ENCODE measurements at places on chromosomes 1 and 21.

DNA sequence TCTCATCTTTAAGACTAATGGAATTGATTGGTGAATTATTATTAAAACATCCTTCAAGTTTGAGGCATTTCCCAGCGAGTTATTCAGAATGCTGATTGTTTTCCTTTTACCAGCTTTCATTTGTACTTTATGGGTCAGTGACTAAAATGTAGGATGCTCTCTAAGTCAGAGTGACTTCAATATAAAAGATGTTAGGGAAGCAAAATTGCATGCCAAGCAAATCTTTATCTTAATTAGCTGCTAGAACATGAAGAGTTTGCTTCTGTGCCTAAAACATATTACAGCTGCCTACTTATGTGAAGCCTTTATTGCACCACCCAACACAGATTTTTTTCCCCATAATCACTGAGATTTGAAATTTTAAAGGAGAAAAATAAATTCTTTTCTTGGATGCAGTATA lies 79.8 kb upstream of the CYYR1 start:
- H3K27me3 ChIP-seq, result no peaks in the 10 kb centered on the region
- no peaks in the 10 kb centered on the region for H3K4me1 ChIP-seq

DNA sequence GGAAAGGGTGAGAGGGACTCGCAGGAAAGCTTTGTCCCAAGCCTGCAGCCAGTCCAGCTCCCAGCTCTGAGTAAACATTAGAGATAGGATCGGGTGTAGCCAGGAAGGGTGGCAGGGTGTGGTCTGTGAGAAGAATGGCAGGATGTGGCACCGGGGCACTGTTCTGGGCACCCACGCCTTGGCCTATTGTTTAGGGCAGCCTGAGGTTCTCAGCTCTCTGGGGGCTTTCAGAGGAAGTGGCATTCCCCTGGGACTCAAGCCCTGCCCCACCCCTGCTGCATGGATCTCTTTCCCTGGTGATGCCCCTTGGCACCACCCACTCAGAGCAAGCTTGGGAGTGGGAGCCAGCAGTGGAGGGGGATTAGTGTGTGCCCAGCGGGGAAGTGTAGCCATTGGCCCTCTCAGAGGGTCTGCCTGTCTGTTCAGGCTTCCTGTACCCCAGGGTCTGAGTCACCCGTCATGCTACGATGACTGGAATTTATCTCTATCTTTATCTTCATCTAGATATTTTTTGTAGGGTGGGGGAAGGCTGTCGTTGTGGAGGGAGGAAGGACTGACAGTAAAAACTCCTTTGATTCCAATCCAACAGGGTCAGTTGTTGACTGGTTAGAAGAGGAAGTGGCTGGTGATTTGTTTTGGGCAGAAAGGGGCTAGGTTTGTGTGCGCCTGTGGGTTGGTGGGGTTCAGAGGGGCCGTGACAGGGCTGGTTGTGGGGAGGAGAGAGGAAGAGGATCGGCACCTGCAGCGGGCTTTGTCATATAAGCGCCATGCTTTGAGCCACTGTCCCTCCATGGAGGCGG lies 31.6 kb downstream of the SOX13 start:
- H3K4me3 ChIP-seq, result peak overlapping the region; percentile 4
- peaks cover 29% of the 10 kb centered on the region for H3K4me1 ChIP-seq
- H3K27me3 ChIP-seq, result no peaks in the 10 kb centered on the region
- H3K36me3 ChIP-seq, result no peaks in the 10 kb centered on the region

DNA sequence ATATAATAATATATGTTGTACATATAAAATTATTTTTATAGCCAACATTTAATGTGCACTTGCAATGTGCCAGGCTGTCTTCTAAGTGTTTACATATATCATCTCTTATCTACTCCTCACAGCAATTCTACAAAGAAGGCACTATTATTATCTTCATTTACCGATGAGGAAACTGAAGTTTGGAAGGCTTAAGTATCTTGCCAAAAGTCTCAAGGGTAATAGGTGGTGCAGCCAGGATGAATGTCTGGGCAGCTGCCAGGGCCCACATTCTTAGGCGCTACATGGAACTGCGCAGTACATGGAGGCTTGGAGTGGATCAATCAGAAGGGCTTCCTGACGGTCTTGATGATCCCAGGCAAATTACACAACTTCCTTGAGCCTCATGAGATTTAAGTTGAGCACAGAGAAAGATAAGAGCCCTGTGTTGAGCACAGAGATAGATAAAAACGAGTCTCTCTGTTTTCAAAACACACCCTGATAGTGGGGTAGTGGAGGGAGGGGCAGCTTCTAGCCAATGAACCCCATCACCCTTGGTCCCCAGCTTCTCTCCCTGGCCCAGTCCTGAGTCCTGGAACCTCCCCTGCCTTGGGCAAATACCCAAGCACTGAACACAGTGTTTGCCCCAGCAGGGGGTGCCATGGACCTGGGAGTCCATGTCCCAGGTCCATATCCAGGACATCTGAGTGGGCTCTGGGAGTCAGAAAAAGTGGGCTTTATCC lies 9.2 kb downstream of the POU3F1 start:
- no peaks in the 10 kb centered on the region for H3K36me3 ChIP-seq
- peaks cover 5% of the 10 kb centered on the region for H3K27me3 ChIP-seq
- no peaks in the 10 kb centered on the region for H3K4me1 ChIP-seq
- no peak overlapping the region for H3K27ac ChIP-seq
- no peak for DNase-seq

- peak; percentile 51 for DNase-seq
- peaks cover 22% of the 10 kb centered on the region for H3K4me1 ChIP-seq
- H3K4me3 ChIP-seq, result no peak overlapping the region
Measured at GRCh38 chr1:147640553-147641165, 29.7 kb downstream of the ACP6 start.

GRCh38 chr1:50129201-50129600 lies 20.5 kb downstream of the ELAVL4 start:
- no peaks in the 10 kb centered on the region for H3K27me3 ChIP-seq
- H3K4me3 ChIP-seq, result no peak overlapping the region
- H3K27ac ChIP-seq, result no peak overlapping the region
- DNase-seq, result no peak
- no peaks in the 10 kb centered on the region for H3K36me3 ChIP-seq

DNA sequence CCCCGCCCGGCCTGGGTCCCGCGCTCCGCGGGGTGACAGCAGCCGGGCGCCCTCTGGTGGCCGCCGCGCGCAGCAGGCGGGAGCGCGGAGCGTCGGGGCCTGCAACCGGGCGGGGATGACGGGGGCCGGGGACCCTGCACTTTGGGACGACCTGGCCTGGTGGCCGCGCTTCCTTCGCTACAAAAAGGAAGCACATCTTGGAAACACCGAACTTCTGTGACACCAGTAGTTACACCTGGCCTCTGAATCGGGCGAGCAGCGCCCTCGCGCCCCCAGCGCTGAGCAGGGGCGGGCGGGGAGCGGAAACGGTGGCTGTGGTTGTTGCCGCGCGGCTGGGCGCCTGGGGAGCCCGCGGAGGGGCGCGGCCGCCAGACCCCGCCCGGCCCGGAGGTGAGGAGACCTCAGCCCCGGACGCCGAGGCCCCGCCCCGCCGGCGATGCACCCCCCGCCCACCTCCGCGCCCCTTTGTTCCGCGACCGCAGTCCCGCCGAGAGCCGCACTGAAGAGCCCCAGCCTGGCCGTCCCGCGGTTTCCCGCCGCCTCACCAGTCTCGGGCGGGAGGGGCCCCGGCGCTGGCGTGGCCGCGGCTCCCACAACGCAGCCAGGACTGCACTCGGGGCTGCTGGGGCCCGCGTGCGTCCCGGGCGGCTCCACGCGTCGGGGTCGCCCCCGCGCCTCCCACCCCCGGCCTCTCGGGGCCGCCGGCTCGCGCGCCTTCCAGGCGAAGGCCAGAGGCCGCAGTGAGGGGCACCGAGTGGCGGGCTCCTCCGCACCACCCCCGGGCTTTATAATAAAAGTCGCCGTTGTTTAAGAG lies 59.3 kb downstream of the H3-3A start:
- DNase-seq, result peak; percentile 77
- H3K4me3 ChIP-seq, result peak overlapping the region; percentile 57
- no peaks in the 10 kb centered on the region for H3K27me3 ChIP-seq

DNA sequence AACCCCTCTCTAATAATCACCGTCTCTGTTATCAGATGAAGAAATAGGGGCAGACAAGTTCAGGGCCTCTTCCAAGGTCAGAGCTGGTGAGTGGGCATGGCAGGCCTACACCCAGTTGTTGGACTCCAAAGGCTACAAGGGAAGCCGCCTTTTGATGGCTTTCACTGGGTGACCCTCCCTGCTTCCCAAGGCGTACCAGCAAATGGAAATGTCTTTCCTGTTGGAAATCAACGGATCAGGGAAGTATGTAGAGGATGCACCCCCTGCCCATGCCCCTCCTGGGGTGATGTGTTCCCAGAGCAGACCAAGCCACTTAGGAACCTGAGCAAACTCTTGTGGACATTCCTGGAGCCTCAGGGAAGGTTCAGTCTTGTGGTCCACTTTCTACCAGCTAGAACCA lies 47.4 kb downstream of the LGR6 start:
- H3K4me1 ChIP-seq, result no peaks in the 10 kb centered on the region
- no peaks in the 10 kb centered on the region for H3K27me3 ChIP-seq
- DNase-seq, result no peak
- no peak overlapping the region for H3K4me3 ChIP-seq
- no peaks in the 10 kb centered on the region for H3K36me3 ChIP-seq
- H3K27ac ChIP-seq, result no peak overlapping the region

DNA sequence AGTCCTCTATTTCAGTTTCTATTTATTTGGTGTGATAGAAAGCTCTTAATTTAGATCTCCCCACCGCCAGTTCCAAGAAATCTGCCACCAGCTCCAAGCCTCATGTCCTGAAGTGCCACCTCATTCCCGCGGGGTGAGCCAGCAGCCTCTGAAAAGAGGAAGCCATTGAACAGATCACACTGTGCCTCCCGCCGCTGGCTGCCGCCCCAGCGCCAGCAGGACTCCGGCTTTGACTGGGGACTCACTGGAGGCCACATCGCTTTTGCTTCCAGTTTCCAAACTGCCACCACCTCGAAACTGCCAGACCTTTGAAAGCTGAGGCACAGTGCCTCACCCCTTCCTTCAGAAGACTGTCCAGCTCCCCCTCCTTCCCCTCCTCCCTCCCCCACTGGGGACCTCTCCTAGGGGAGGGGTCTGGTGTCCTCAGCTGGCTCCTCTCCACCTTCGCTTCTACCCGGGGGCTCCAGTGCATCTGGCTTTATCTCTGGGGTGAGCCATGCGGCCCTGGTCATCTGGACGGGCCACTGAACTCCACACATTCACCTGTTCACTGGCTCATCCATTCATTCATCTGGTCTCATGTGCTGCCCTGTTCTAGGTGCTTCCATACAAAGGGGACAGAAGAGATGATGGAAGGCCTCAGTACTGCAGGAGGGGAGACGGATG lies 58.9 kb downstream of the VPS26C start:
- H3K27me3 ChIP-seq, result no peaks in the 10 kb centered on the region
- H3K4me3 ChIP-seq, result no peak overlapping the region
- no peak for DNase-seq
- peaks cover 2% of the 10 kb centered on the region for H3K36me3 ChIP-seq
- no peak overlapping the region for H3K27ac ChIP-seq

GRCh38 chr1:221557013-221557412 lies 184.9 kb downstream of the DUSP10 start:
- no peaks in the 10 kb centered on the region for H3K36me3 ChIP-seq
- no peak overlapping the region for H3K27ac ChIP-seq
- no peak overlapping the region for H3K4me3 ChIP-seq
- no peaks in the 10 kb centered on the region for H3K4me1 ChIP-seq
- no peaks in the 10 kb centered on the region for H3K27me3 ChIP-seq
- no peak for DNase-seq

DNA sequence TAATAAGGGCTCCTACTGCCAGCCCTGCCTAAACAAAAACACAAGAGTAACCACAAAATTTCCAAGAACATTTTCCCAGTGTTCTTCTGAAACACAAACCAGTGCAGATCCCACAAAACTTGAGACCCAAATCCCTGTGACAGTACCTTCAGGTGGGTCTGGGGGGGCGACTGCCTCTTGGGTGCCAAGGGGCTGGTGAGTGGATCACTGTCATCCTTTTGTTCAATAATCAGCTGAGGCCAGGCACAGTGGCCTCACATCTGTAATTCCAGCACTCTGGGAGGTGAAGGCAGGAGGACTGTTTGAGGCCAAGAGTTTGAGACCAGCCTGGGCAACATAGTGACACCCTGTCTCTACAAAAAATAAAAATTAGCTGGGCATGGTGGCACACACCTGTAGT lies 87.6 kb downstream of the GLIS1 start:
- no peak overlapping the region for H3K27ac ChIP-seq
- peaks cover 5% of the 10 kb centered on the region for H3K27me3 ChIP-seq

- DNase-seq, result no peak
- H3K27ac ChIP-seq, result no peak overlapping the region
- H3K27me3 ChIP-seq, result no peaks in the 10 kb centered on the region
- H3K4me1 ChIP-seq, result no peaks in the 10 kb centered on the region
Measured at GRCh38 chr1:202018468-202019234, 8.3 kb downstream of the ELF3 start.

GRCh38 chr1:44616991-44617702 lies 57.1 kb downstream of the TMEM53 start:
- H3K27ac ChIP-seq, result no peak overlapping the region
- H3K27me3 ChIP-seq, result no peaks in the 10 kb centered on the region
- no peaks in the 10 kb centered on the region for H3K36me3 ChIP-seq
- H3K4me3 ChIP-seq, result no peak overlapping the region
- H3K4me1 ChIP-seq, result no peaks in the 10 kb centered on the region
- no peak for DNase-seq

- H3K27me3 ChIP-seq, result no peaks in the 10 kb centered on the region
- H3K36me3 ChIP-seq, result no peaks in the 10 kb centered on the region
- peaks cover 18% of the 10 kb centered on the region for H3K4me1 ChIP-seq
Measured at GRCh38 chr1:234719454-234720251, 109.7 kb upstream of the IRF2BP2 start.

GRCh38 chr21:17784604-17785402 lies 34.4 kb downstream of the C21orf91 start:
- H3K4me1 ChIP-seq, result peaks cover 63% of the 10 kb centered on the region
- no peaks in the 10 kb centered on the region for H3K27me3 ChIP-seq
- DNase-seq, result no peak
- H3K4me3 ChIP-seq, result peak overlapping the region; percentile 48

DNA sequence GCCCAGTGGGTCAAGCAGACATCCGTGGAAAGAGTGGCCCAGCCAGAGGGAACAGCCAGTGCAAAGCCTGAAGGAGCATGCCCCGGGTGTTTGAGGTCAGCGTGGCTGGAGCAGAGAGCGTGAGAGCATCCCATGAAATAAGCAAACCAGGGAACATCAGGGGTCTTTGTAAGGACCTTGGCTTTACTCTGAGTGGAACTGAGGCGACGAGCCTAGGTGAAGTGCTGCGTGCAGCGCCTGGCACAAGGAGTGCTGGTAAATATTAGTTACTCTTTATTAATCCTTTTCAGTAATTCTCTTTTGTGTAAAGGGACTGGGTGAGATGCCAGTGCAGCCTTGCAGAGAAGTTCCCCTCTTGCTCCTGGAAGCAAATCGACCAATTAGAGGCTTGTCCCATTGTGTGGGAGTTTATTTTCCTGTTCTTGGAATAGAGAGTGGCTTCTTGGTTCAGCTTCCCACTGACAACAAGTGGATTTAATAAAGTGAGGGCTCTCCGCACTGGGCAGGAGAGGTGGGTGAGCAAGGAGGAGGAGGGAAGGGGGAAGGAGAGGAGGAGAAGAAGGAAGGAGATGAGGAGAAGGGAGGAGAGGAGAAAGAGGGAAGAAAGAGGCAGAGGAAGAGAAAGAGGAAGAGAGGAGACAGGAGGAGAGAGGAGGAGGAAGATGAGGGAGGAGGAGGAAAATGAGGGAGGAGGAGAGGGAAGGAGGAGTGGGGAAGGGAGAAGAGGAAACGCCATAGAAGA lies 37.6 kb upstream of the DISP3 start:
- no peaks in the 10 kb centered on the region for H3K4me1 ChIP-seq
- H3K36me3 ChIP-seq, result no peaks in the 10 kb centered on the region
- no peak overlapping the region for H3K27ac ChIP-seq
- no peaks in the 10 kb centered on the region for H3K27me3 ChIP-seq

GRCh38 chr1:15866721-15867201 lies 19.3 kb downstream of the SPEN start:
- DNase-seq, result no peak
- H3K4me1 ChIP-seq, result no peaks in the 10 kb centered on the region
